Kidney epithelial cell (primary cell): ENCODE measurements at places on chromosomes 5 and 9. TPM values are rescaled to one million over a fixed set of nuclear protein-coding genes. Genes with fewer than 3 reads are reported as not detected.

CACNA1B gene
- 0.75 and 0.84 TPM in 2 replicates for total RNA-seq

GPX3 gene
- total RNA-seq, result 5.5 and 6.3 TPM in 2 replicates

ACOT12 gene
- total RNA-seq, result not detected in 2 replicates

PALM2AKAP2 gene
- 10.1 and 19.3 TPM in 2 replicates for total RNA-seq

GCNT4 gene
- total RNA-seq, result 3.2 and 3.8 TPM in 2 replicates

ADGRD2 gene
- not detected in 2 replicates for total RNA-seq

GRCh38 chr5:95832664-95833063, 10.1 kb upstream of the GLRX start:
- DNase-seq, result no peak

DNA sequence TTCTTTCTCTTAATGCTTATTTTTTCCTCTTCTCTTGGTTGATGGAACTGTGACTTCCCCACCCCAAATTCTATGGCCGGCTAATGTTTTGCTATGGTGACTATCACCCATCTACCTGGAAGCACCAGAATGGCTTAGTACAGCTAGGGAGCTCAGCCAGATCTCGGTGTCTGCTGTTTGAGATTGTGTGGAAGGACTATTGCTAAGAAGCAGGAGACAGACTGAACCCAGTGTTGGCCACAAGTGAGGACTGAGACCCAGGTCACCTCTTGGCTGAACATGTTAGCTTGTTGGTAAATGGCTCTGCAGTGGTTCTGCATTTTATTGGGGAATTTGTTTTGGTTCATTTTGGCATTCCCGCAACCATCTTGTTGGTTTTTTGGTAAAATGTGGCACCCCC, 2.7 kb downstream of the PRRC2B start:
- no peak for DNase-seq

DNA sequence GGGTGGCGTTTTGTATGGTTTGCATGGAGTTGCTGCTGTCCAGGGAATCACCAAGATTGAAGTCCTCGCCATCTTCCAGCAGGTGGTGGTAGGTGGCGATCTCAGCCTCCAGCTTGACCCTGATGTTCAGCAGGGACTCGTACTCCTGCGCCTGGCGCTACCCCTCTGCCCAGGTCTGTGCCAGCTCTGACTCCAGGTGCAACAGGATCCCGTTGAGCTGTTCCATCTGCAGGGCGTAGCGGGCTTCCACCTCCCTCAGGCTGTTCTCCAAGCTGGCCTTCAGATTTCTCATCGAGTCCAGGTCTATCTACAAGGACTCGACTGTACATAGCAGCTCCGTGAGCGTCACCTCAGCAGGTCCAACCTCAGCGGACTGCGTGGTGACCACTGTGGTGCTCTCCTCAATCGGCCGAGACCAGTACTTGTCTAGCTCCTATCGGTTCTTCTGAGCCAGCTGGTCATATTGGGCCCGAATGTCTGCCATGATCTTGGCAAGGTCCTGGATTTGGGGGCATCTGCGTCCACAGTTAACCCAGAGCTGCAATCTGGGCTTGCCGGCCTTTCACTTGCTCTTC, 1584.8 kb upstream of the ACO1 start:
- no peak for DNase-seq

DNA sequence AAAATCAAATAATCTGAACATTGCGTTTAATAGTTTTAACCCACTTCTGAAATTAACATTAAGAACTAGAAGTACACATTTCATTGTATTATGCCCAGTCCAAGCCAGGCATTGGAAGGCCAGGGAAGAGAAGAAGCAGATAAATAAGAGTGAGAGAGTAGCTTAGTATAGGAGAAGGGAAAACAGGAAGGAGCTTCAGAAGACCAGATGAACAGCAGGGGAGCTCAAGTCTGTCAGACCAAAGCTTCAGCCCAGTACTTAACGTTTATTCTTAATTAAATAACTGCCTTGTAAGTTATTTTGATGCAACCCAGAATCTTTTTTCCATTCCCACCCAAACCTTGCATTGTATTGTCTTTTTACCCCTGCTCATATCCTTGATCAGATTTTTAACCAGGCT, 11.5 kb upstream of the FAM120AOS start:
- DNase-seq, result no peak

- no peak for DNase-seq
Measured at GRCh38 chr5:13350767-13351166, 593.7 kb downstream of the DNAH5 start.

- no peak for DNase-seq
Measured at GRCh38 chr9:18061856-18062255, 412.1 kb upstream of the ADAMTSL1 start.

DNA sequence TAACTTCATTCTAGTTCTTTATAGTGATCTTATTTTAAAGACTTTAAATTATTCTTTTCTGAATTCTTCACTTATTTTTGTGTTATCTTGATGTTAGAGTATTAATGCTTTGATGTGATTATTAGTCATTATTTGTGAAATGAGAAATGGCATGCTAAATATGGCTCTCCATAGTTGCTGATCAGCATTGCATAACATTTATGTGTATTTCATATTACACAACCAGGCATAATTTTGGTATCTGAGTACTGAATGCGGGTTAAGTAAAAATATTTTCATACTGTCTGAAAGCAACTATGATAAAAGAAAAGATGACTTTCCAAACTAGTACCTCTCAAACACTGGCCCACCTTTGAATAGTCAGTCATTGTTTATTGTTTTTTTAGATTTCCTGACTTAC, 41.1 kb upstream of the CCNH start:
- no peak for DNase-seq

GRCh38 chr5:14640765-14641164, 23.8 kb upstream of the OTULIN start:
- DNase-seq, result no peak

GRCh38 chr5:168365581-168366081, 74.2 kb downstream of the WWC1 start:
- DNase-seq, result no peak

GRCh38 chr5:61659221-61659696, 327.2 kb downstream of the ZSWIM6 start:
- no peak for DNase-seq
